Esophagus mucosa (tissue), 1 donor: ENCODE measurements at places on chromosomes 5 and 9. TPM values are rescaled to one million over a fixed set of nuclear protein-coding genes. Genes with fewer than 3 reads are reported as not detected.

Gene GABRA1
- not detected for total RNA-seq

Gene GDF9
- total RNA-seq: 0.36 TPM

Gene SAXO1
- not detected for total RNA-seq

Gene PTPRD
- 8.7 TPM for total RNA-seq

Gene IFNA13
- total RNA-seq: not detected

Gene PBX3
- 13.8 TPM for total RNA-seq

Gene SMIM33
- not detected for total RNA-seq

Gene HTR4
- 0.08 TPM for total RNA-seq

Gene GNG10
- 12.8 TPM for total RNA-seq

Gene ACOT12
- total RNA-seq: not detected

Gene STPG3
- not detected for total RNA-seq

Gene SPATA31E1
- not detected for total RNA-seq

Gene MAMDC4
- total RNA-seq: 1.3 TPM

Gene PCDHA6
- not detected for total RNA-seq

Gene CIZ1
- 85.2 TPM for total RNA-seq

Gene ACTBL2
- not detected for total RNA-seq

Gene GABRA6
- not detected for total RNA-seq

Gene PDCD1LG2
- total RNA-seq: 0.32 TPM

Gene LTC4S
- total RNA-seq: 5.1 TPM

Gene EGFL7
- 13.0 TPM for total RNA-seq

Gene LECT2
- not detected for total RNA-seq

Gene ITGA1
- total RNA-seq: 5.1 TPM

Gene TOR1B
- total RNA-seq: 11.7 TPM

Gene SLF1
- 5.0 TPM for total RNA-seq

Gene IL31RA
- 0.68 TPM for total RNA-seq

Gene KCNN2
- 0.36 TPM for total RNA-seq

Gene NEUROG1
- not detected for total RNA-seq

Gene C5orf52
- total RNA-seq: not detected

Gene DOK3
- 3.3 TPM for total RNA-seq

Gene SLC6A18
- total RNA-seq: not detected

Gene CARTPT
- total RNA-seq: not detected

Gene ASB6
- total RNA-seq: 11.4 TPM

Gene NUP188
- total RNA-seq: 43.5 TPM

Gene SELENOP
- total RNA-seq: 95.9 TPM

Gene SVEP1
- 1.2 TPM for total RNA-seq

Gene EHMT1
- 48.0 TPM for total RNA-seq

Gene MRPL22
- 43.7 TPM for total RNA-seq

Gene LRRC70
- 0.16 TPM for total RNA-seq
